Panc1 (cell line): ENCODE measurements at places on chromosomes 5 and 9. TPM values are rescaled to one million over a fixed set of nuclear protein-coding genes. Genes with fewer than 3 reads are reported as not detected.

The SPATA31A3 gene
- total RNA-seq, result not detected

The TERT gene
- 8.9 TPM for total RNA-seq

The FYB1 gene
- total RNA-seq, result 0.46 TPM

The FIBCD1 gene
- 16.3 TPM for total RNA-seq

The GABRA1 gene
- not detected for total RNA-seq

The PCDHGA4 gene
- 0.69 TPM for total RNA-seq

The PCDHB12 gene
- 0.44 TPM for total RNA-seq

The MARVELD2 gene
- 17.3 TPM for total RNA-seq
